Body of pancreas (tissue), 4 donors: ENCODE measurements at places on chromosomes 5 and 9. TPM values are rescaled to one million over a fixed set of nuclear protein-coding genes. Genes with fewer than 3 reads are reported as not detected.

PLAC8L1 gene
- total RNA-seq, result not detected

- no peak for DNase-seq
Measured at GRCh38 chr5:90871391-90871991, 312.9 kb downstream of the ADGRV1 start.

DNA sequence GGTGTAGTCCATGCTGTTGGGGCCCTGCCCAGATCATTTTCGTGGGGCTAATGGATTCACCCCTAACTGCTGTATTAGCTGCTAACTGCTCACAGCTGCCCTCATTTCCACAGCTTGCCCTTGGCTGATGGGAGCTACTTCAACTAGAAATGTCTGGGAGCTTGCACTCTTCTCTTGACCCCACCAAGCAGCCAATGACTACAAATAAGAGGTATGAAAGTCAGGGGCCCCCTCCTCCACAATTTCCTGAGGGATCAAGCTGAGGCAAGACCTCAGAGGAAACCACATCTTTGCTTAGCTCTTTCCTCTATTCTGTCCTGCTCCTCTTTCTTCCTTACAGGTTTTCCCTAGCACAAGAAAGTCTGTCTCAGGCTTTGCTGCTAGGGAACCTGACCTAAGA is 397.5 kb downstream of the MLLT3 start:
- no peak for DNase-seq

- DNase-seq, result no peak
Measured at GRCh38 chr5:126456217-126456820, 33.1 kb downstream of the GRAMD2B start.

DNA sequence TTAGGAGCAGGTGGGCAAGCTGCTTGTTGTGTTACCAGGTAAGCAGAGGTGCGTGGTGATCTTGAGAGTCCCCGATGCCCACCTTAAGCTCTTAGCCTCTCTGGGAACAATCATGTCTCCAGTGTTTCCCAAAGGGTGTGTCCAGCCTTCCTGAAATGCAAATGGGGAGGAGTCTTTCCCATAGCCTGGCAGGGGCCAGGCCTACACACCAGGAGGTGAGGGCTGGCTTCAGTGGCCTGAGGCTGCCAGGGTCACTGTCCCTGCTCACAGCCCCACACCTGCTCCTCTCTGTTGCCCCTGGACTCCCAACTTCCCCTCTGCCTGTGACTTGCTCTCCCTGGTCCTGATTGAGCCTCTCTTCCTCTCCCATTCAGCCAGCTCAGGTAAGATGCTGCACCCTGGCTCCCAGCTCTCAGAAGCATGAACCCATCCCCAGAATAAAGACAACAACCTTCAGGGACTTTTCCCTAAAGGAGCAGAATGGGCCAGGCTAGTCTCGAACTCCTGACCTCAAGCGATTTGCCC is 65.7 kb upstream of the PHYKPL start:
- DNase-seq, result no peak

DNA sequence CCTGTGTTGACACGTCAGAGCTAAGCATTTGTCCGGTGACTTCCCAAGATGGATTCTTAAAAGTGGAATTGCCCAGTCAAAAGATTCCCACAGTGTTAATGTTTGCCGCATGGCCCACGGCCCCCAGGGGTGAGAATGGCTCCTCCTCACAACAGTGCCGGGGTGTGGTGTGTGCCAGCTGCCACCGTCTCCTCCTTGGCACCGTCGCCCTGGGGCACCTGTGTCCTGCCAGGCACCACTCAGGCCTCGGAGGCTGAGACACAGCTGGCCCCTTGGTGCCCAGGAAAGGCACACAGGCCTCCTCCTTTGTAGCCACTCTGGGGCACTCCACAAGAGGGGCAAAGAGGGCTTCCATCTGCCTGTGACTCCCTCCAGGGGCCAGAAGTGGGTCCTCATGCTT is 4.3 kb downstream of the KCNT1 start:
- no peak for DNase-seq

- no peak for DNase-seq
Measured at GRCh38 chr5:150502106-150502505, 5.8 kb upstream of the NDST1 start.
